Central memory CD8-positive, alpha-beta T cell (primary cell): ENCODE measurements at places on chromosomes 7 and 10.

GRCh38 chr10:114362826-114363355 is 41.4 kb downstream of the AFAP1L2 start:
- DNase-seq, result no peak

DNA sequence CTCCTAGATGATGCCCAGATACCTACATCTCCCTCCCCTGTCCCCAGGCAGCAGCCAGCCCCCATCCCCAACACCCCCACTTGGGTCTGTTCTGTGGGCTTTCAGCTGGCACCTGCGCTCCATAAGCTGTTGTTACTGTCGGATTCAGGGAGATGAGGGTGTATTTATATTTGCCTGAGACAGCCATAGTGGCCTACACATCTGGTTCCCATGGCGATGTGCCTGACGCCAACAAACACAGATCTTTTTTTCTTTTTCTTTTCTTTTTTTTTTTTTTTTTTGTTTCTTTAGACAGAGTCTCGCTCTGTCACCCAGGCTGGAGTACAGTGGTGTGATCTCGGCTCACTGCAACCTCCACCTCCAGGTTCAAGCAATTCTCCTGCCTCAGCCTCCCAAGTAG is 73.1 kb downstream of the CLIP2 start:
- no peak for DNase-seq

DNA sequence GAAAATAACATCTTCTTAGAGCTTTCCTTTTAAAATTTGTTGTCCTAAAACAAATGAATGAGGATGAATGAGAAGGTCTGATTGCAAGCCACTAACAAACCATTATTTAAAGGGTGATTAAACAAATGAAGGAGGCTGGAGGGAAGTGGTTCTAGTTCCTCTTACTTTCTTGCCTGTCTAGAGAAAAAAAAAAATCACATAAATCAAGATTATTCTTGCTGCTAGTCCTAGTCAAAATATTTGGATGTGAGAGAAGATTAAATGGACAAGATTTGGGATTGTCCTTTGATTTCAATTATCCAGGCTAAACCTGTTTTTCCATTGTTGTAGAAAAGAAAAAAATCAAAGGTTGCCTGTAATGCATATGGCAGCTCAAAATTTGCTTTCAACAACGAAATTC is 3.3 kb downstream of the SKAP2 start:
- DNase-seq, result no peak

- no peak for DNase-seq
These were observed 388.3 kb upstream of the ETV1 start for GRCh38 chr7:14377646-14378266.
